ENCODE measurements at places on chromosomes 1 and 21.
A peak's percentile ranks its signal among the peaks of the same experiment; 100 is the strongest.

- DNase-seq, result no peak
Measured at GRCh38 chr1:119590393-119590792, 57.7 kb downstream of the ZNF697 start.

DNA sequence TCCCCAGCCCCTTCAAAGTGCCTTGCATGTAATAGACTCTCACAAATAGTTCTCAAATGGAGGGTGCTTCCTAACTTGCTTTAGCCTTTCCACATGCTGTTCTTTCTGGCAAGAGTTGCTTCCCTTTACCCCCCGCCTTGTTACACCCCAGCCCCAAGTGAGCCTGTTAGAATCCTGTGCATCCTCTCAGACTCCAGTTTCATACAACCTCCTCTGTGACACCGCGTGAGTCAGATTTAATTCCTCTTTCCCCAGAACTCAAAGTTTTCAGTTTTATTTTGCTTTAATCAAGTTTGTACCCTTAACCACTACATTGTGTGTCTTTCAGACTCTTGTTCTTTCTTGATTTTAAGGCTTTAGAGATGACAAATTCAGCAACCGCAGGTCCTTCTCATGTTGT lies 234.5 kb upstream of the HOOK1 start:
- DNase-seq, result no peak

DNA sequence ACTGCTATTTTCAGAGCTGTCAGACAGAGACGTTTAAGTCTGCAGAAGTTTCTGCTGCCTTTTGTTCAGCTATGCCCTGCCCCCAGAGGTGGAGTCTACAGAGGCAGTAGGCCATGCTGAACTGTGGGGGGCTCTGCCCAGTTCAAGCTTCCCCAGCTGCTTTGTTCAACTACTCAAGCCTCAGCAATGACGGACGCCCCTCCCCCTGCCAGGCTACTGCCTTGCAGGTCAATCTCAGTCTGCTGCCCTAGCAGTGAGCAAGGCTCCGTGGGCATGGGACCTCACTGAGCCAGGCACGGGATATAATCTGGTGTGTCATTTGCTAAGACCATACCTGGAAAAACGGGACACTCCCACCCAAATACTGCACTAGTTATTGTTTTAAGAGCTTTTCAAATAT lies 219.7 kb downstream of the BRINP3 start:
- no peak for DNase-seq

GRCh38 chr1:219710529-219711194 lies 97.8 kb upstream of the ZC3H11B start:
- no peak for DNase-seq

- peak; percentile 78 for DNase-seq
Measured at GRCh38 chr1:22131875-22132486, 10.9 kb downstream of the WNT4 start.

- no peak for DNase-seq
Measured at GRCh38 chr1:246583448-246584185, 17.4 kb downstream of the CNST start.

- DNase-seq, result no peak
Measured at GRCh38 chr21:25689226-25689625, 45.5 kb downstream of the ATP5PF start.

- DNase-seq, result no peak
Measured at GRCh38 chr1:244836584-244836983, 1.1 kb downstream of the COX20 start.

DNA sequence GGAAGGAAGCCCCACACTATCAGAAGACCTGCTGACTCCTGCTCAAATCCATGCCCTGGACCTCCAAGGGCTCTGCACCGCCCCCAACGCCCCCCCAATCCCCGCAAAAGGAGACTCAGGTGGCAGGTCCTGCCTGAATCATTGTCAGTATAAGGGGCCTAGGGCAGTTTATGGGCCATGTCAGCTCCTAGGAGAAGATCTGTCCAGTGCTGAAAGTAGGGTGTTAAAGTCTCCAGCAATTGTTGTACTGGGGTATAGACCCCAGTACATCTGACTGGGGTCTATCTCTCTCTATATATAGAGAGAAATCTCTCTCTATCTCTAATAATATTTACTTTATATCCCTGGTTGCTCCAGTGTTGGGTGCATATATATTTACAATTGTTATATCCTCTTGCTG lies 12.1 kb upstream of the OLIG2 start:
- no peak for DNase-seq

DNA sequence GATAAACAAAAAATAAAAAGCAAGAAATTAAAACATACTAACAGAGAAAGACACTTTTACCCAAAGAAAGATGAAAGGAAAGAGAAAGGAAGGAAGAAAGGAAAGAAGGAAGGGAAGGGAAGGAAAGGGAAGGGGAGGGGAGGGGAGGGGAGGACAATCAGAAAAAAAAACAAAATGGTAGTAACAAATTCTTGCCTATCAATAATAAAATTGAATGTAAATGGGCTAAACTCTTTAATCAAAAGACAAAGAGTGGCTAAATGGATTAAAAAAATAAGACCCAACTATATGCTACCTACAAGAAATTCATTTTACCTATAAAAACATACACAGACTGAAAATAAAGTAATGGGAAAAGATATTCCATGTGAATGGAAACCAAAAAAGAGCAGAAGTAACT lies 372.9 kb upstream of the NFIA start:
- DNase-seq, result no peak

- no peak for DNase-seq
Measured at GRCh38 chr1:8021676-8022266, 4.3 kb downstream of the ERRFI1 start.

DNA sequence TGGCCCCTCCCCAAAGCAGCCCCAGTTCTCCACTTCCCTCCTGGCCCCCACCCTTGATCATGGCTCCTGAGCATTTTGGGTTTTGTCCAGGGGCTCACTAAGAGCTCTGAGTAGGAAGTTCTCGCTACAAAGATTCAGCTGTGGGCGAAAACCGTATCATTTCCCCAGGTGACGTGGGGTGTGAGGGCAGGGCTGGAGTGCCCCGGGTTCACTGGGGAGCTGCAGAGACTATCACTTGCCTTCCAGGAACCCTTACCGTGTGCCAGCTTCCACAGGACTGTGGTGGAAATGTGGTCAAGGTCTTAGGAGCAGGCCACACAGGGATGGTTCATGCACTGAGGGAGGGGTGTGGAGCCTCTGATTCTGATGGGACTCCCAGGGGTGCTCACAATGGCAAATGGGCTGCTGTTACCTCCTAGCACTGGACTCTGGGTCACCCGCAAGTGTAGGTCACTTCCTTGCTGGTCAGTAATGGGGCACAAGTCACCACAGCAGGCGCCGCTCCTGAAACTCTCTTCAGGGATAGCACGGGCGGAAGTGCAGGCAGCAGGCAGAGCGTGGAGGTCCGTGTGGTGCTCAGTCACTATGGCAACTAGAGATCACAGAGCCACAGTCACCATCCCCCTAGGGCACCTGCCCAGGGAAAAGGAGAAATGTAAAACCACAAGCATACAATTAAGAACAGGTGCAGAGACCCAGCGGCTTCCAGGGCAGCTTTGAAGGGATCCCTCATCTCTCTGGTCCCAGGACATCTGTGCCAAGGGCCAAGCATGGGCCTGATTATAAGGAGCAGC lies 35.4 kb downstream of the RSPH1 start:
- peak; percentile 80 for DNase-seq

DNA sequence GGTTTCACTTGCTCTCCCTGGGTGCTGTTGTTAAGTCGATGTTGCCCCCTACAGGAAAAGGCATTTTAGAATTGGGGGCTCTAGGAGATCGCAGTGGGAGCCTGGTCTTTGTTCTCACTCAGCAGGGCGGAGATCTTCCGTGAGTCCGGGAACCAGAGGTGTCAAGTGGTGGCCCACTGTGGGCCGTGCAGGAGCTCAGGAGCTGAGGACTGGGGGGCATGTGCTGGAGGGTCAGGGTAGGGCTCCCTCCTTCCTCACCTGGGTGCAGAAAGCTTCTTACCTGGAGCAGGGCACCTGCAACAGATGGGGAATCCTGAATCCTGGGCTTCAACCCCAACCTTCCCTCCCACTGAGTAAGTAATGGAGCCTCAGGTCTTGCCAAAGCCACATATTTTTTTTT lies 392.7 kb downstream of the NPHP4 start:
- no peak for DNase-seq

- DNase-seq, result peak; percentile 44
Measured at GRCh38 chr1:241985787-241986186, 13.1 kb downstream of the MAP1LC3C start.

- no peak for DNase-seq
Measured at GRCh38 chr1:221032637-221033280, 153.5 kb downstream of the HLX start.

DNA sequence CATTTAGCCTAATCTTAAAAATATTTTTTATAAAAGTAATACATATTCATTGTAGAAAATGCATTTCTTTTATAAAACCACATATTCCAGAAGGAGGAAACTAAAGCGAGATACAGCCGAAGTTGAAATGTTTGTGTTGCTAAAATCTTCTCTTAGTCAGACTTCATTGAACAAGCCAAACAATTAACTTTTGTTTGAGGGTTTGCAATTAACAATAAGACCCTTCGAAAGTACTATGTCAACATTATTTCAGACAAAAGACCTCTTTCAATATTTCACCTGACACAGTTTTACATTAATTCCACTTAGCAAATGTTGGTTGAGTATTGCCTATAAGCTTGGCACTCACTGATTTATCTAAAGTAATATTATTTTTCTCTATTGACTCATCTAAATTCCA lies 354.0 kb upstream of the ADAMTS5 start:
- DNase-seq, result no peak

DNA sequence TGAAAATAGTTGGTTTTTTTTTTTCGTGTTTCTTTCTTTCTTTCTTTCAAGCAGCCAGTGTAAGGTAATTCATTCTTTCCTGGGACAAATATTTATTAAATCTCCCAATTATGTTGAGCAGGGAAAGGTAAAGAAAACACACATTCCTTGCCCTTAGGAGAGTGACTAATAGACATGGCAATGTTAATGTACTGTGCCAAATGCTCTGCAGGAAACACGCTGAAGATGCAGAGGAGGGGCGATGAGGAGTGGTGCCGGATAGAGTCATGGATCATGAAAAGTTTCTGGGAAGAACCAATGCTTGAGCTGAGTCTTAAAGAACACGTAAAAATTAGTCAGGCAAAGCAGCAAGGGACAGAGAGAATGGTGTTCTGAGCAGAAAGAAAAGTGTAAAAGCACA lies 199.2 kb downstream of the DNM3 start:
- DNase-seq, result no peak

GRCh38 chr1:229171934-229172333 lies 99.0 kb upstream of the RAB4A start:
- DNase-seq, result no peak

- DNase-seq, result no peak
Measured at GRCh38 chr1:228279011-228279721, 71.3 kb downstream of the OBSCN start.

DNA sequence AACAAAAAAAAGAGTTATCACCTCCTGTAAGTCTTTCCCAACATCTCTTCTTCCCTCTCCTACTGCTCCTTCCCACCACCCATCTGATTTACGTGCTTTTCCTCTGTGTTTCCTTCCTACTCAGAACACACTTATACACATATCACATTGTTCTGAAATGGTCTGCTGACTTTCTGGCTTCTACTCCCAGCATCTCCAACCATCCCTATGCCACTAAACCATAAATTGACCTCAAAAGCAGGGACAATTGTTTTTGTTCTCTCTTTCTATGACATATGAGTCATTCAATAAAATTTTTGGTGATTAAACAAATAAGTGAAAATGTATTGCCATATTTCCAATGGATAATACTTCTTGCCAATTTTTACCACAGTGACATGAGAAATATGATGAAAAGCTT lies 8.2 kb downstream of the GOLPH3L start:
- no peak for DNase-seq

DNA sequence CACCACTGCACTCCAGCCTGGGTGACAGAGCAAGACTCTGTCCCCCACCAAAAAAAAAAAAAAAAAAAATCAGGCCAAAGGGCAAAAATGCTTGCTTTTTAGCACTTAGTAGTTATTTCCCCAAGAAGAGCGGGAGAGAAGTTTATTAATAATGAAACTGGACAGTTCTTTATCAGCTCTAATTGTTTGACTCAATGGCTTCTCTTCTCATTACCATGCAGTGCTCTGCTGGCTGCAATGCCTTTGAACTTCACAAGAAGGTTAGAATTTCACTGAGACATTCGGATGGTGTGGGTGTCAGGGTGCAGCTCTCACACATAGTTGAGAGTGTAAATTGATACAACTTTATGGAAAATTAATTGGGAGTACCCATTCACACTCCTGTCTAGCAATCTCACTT lies 63.7 kb downstream of the EDARADD start:
- DNase-seq, result no peak

DNA sequence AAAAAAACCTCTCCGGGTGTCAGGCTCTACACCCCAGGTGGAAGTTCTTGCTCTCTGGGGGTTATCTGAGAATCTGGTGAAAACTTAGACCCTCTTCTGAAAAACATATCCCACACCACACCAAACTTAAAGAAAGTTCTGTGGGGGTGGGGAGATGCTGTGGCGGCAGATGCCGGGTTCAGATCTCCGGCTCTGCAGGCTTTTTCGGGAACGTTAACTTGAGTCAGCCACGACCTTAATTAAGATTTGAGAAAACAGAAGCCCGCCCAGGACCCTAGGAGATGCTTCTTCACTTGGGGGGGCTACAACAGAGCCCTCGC lies 2.3 kb downstream of the RCC2 start:
- no peak for DNase-seq

GRCh38 chr1:204819495-204819894 lies 51.2 kb upstream of the NFASC start:
- DNase-seq, result no peak

- no peak for DNase-seq
Measured at GRCh38 chr1:51953079-51953478, 37.4 kb downstream of the RAB3B start.

- DNase-seq, result no peak
Measured at GRCh38 chr21:28632755-28633408, 359.8 kb downstream of the LTN1 start.

GRCh38 chr1:11447903-11448302 lies 31.1 kb upstream of the DISP3 start:
- DNase-seq, result no peak

- no peak for DNase-seq
Measured at GRCh38 chr1:166874464-166874863, 1.6 kb downstream of the TADA1 start.

GRCh38 chr1:39250460-39251240 lies 46.2 kb downstream of the MACF1 start:
- no peak for DNase-seq

DNA sequence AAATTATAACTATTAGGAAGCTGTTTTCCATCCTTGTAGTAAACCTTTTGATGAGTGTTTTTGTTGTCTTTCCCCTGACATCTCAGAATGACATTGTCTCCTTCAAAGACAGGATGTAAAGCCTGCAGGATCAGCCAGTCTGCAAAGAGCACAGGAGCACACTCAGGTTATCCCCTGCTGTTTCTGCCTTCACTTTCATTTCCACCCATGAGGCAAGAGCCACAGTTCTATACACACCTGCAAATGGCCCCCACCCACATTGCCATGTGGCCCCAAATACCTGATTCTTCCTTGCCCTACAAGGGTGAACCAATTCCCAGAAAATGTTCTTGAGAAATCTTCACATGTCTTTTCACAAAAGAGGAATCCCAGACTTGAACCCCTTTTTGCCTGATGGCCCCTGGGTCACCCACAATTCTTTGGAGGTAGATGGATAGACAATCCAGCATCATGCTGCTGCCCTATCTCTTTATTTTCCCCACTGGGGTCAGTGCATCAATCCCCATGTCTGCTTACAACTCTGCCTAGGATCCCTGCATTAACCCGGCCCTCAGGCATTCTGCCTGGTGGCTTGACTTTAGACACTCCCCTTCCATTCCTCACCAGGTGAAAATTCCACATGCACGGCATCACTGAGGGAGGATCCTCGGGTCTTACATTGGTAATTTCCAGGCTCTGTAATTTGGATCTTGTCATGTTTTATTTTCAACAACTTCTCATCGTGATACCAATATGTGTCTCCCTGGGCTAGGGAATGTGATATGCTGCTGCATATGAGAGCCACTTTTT lies 2.6 kb downstream of the FCRL3 start:
- peak; percentile 21 for DNase-seq
